Smooth muscle cell of bladder (primary cell): ENCODE measurements at places on chromosomes 12 and 14. TPM values are rescaled to one million over a fixed set of nuclear protein-coding genes. Genes with fewer than 3 reads are reported as not detected.

GNPNAT1 gene
- 18.3 and 21.6 TPM in 2 replicates for total RNA-seq

FGF6 gene
- not detected in 2 replicates for total RNA-seq

LUM gene
- total RNA-seq, result 1,417 and 1,464 TPM in 2 replicates

P2RX2 gene
- not detected in 2 replicates for total RNA-seq

MFAP5 gene
- 20.3 and 95.2 TPM in 2 replicates for total RNA-seq

ZNF10 gene
- total RNA-seq, result 6.0 and 8.5 TPM in 2 replicates

PPP4R4 gene
- total RNA-seq, result 1.7 and 4.1 TPM in 2 replicates

GLIPR1L2 gene
- total RNA-seq, result 0.55 and 0.71 TPM in 2 replicates

NTF3 gene
- total RNA-seq, result 0.09 and 0.28 TPM in 2 replicates

ABHD12B gene
- under 0.01 TPM in 1 of 2 replicates, not detected in the other for total RNA-seq

AMN gene
- 0.18 and 0.43 TPM in 2 replicates for total RNA-seq

HRK gene
- not detected in 2 replicates for total RNA-seq

PTCSC3 gene
- total RNA-seq, result not detected in 2 replicates

THTPA gene
- 12.5 and 26.9 TPM in 2 replicates for total RNA-seq

CD69 gene
- total RNA-seq, result 0.14 TPM in 1 of 2 replicates, not detected in the other

VASH1 gene
- total RNA-seq, result 2.6 and 5.1 TPM in 2 replicates

ASCL1 gene
- total RNA-seq, result not detected in 2 replicates

ZDHHC22 gene
- not detected in 2 replicates for total RNA-seq

GPR135 gene
- total RNA-seq, result 2.1 and 3.2 TPM in 2 replicates

AGAP2 gene
- 0.14 and 0.28 TPM in 2 replicates for total RNA-seq
